ENCODE measurements at places on chromosomes 1 and 21.

- DNase-seq: no peak
Observed at GRCh38 chr1:59707178-59707791, 107.5 kb upstream of the HOOK1 start.

- no peak for DNase-seq
Observed at GRCh38 chr1:13763222-13763621, 63.2 kb downstream of the PRDM2 start.

- DNase-seq: peak; percentile 59
Observed at GRCh38 chr1:31182352-31182751, 57.3 kb downstream of the NKAIN1 start.

GRCh38 chr1:210372931-210373627 is 44.4 kb downstream of the HHAT start:
- no peak for DNase-seq

DNA sequence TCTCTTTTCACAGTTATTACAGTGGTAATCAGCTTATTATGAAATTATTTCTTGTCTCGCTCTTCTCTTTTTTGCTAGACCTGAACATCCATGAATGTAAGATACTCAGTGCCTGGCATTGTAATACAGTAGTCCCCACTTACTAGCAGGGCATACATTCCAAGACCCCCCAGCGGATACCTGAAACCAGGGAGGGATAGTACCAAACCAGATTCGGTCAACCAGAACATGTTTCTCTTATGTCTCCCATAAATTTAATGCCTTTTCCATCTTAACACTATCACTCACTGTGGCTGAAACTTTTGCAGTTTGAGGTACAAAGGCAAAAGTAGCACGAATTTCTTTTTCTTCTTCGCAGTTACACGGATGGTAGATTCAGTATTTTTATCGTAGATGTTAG is 24.6 kb upstream of the B3GALT2 start:
- DNase-seq: no peak

GRCh38 chr1:120954736-120955135 is 65.2 kb downstream of the PPIAL4A start:
- no peak for DNase-seq

GRCh38 chr1:246946366-246946765 is 14.6 kb upstream of the AHCTF1 start:
- no peak for DNase-seq

GRCh38 chr1:25666460-25666859 is 49.9 kb downstream of the MAN1C1 start:
- no peak for DNase-seq

- no peak for DNase-seq
Observed at GRCh38 chr1:172894349-172895049, 156.2 kb downstream of the TNFSF18 start.

DNA sequence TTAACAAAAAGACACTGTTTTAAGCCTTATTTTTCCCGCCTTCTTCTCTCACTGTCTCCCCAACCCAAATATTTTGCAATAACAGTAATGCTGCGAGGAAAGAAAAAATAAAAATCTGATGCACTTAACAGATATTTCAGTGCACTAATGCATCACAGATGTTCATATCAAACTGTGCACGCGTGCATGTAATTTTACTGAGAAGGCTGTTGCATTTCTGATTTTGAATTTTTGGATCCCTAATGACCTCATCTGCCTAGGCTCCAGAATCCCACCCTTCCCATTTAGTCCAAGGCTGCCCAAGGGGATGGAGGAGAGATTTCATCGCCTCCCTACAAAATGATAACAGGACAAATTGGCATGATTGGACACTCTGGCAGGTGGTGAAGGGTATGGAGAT is 5.5 kb downstream of the TRABD2B start:
- DNase-seq: no peak

- DNase-seq: peak; percentile 82
Observed at GRCh38 chr1:152001631-152002584, 8.2 kb upstream of the S100A10 start.

GRCh38 chr1:54800899-54801759 is at the start of gene TTC22:
TTC22 (minus strand) TSS chr1:54801323; CDS start chr1:54801163, 160 bp downstream.
- peak; percentile 84 for DNase-seq

- DNase-seq: no peak
Observed at GRCh38 chr1:90919900-90920299, 101.9 kb downstream of the ZNF644 start.

DNA sequence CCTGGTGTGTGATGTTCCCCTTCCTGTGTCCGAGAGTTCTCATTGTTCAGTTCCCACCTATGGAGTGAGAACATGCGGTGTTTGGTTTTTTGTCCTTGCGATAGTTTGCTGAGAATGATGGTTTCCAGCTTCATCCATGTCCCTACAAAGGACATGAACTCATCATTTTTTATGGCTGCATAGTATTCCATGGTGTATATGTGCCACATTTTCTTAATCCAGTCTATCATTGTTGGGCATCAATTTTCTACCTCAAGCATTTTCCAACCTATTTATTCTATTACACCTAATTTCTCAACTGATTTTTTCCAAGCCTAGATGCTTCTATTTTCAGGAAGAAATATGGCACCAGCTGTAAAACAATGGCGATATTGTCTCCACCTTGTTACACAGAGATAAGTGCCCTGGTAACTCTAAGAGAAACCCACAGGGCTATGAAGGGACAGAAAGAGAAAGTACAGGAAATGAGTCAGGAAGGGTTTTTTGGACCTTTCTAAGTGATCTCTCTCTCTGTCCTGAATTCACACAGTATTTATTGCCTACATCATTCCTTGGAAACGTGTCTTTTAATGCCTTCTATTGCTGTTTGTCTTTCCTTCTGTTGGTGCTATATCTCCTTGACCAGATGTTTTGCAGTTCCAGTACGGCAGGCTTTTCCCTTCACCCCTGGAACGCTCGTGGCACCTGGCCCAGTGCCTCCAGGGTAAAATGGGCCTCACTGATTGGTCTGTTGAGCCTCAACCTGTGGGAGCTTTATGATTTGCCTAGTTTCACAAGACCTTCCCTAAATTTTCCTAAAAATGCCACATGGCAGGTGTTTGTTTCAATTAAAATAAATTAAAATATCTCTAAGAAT is 14.6 kb upstream of the JAK1 start:
- no peak for DNase-seq

DNA sequence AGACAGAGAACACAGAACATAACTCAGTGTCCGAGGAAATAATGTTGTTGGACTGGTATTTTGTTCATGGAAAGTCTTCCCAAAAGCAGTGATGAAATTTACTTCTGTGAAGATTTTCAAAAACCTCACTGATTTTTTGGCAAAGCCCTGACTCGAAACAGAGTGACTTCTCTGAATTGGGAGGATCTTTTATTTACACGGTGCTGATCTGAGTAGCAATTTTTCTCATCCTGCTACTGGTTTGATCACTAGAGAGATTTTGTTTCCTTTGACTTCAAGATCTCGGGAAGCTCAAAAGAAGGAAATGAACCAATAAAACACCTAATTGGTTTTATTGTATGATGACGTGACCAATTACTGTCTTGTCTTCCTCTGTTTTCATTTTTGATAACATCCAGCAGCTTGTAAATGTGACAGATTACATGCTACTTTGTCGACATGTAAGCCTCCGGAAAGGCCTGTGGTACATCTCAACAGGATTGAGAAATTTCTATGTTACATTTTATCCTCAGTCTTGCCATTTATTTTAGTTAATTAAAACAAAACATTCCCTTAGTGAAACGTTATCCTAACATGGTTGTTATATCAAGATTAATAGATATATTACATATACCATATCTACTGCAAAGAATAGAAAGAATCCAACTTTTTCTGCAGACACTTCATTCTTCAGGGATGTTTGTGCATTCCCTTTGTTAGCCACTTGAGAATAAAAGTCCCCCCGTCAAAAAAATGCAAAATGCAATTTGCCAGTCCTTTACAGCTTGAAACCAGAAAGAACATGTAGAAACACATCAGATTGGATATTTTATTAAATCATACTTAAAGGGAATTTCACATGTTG is 42.8 kb upstream of the IFI44L start:
- no peak for DNase-seq

GRCh38 chr1:2935751-2936390 is 85.4 kb upstream of the ACTRT2 start:
- DNase-seq: no peak
